ENCODE measurements at places on chromosomes 3 and 15. TPM values are rescaled to one million over a fixed set of nuclear protein-coding genes. Genes with fewer than 3 reads are reported as not detected.

Gene GOLGA8J
- not detected for total RNA-seq

Gene CPLX3
- total RNA-seq: not detected

DNA sequence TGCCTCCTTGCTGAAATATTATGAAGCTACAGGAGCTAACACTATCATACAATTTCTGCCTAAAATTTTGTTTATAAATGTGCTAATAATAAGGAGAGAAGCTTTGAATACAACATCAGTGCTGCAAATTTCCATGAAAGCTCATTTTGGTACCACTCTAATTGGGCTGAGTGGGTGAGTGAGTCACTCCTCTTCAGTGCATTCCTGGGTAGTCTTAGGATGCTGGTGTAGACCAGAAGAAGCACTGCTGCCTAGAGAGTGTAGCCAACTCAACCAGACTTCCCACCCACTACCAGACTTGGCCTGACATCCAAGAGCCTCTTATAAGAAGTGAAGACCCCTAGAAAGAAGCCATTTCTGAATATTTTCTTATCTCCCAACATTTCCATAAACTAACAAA, 32.5 kb upstream of the CCDC54 start:
- H3K36me3 ChIP-seq: no peaks in the 10 kb centered on the region
- H3K4me3 ChIP-seq: no peak overlapping the region
- H3K27ac ChIP-seq: no peak overlapping the region
- no peak for DNase-seq

DNA sequence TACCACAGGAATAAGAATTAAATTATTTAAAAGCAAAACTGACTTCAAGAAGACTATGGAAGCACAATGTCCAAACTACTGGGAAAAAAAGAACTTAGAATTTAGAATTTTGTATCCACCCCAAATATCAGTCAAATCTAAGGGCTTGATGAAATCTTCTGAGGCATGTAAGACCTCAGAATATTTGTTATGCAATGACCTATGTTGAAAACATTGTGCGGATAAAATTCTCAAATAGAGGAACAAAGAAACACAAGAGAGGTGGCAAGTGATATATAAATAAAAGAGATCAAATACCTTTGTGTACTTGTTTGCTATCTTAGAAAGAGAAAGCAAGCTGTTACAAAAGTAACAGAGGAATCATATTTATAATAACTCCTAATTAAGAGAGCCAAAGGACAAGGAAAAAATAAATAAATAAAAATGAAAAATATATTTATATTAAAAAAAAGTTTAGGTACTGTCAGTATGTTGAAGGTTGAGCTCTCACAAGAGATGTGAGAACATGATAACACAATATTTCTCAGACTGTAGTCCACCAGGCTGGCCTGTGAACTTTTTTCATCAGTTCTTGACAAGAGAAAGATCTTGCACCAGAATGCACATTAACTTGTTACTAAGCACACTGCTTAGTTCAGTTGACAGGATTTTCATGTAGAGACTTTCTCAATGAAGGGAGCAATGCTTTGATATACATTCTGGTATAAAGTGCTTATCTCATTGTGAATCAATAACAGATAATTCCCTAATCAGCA, 50.0 kb downstream of the CPA3 start:
- no peak for DNase-seq
- H3K4me3 ChIP-seq: no peak overlapping the region
- H3K27me3 ChIP-seq: no peaks in the 10 kb centered on the region
- no peaks in the 10 kb centered on the region for H3K4me1 ChIP-seq

DNA sequence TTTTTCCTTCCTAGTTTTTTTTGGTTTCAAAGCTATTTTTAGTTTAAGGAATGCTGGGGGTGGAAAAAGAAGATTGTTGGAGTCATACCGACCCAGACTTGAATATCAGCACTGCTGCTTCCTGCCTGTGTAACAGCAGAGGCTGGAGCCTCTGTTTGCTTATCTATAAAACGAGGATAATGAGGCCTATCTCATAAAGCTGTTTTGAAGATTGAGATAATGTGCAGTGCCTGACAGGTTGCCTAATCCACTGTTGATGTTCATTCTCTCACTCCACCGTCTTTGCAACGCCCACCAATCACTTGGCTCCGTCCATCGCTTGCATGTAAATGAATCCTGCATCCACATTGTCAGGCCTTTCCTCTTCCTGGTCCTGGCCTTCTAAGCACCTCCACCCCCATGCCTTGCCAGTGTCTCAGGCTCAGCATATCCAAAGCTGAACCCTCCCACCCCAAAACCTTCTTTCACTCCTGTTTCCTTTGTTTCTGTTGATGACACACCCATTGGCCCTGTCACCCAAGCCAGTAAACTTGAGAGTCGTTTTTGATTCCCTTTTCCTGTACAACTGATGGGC, 94.9 kb downstream of the MEX3B start:
- no peaks in the 10 kb centered on the region for H3K36me3 ChIP-seq
- H3K4me3 ChIP-seq: no peak overlapping the region
- no peaks in the 10 kb centered on the region for H3K27me3 ChIP-seq
- peaks cover 11% of the 10 kb centered on the region for H3K4me1 ChIP-seq

- H3K27me3 ChIP-seq: no peaks in the 10 kb centered on the region
- no peak for DNase-seq
- peaks cover 2% of the 10 kb centered on the region for H3K4me1 ChIP-seq
- H3K36me3 ChIP-seq: no peaks in the 10 kb centered on the region
- H3K4me3 ChIP-seq: no peak overlapping the region
Measured at GRCh38 chr3:170107941-170108340, 70.1 kb downstream of the GPR160 start.

- H3K27ac ChIP-seq: peak overlapping the region; percentile 66
- H3K27me3 ChIP-seq: no peaks in the 10 kb centered on the region
- no peaks in the 10 kb centered on the region for H3K36me3 ChIP-seq
- no peak for DNase-seq
Measured at GRCh38 chr15:81313686-81314085, 10.3 kb downstream of the STARD5 start.

DNA sequence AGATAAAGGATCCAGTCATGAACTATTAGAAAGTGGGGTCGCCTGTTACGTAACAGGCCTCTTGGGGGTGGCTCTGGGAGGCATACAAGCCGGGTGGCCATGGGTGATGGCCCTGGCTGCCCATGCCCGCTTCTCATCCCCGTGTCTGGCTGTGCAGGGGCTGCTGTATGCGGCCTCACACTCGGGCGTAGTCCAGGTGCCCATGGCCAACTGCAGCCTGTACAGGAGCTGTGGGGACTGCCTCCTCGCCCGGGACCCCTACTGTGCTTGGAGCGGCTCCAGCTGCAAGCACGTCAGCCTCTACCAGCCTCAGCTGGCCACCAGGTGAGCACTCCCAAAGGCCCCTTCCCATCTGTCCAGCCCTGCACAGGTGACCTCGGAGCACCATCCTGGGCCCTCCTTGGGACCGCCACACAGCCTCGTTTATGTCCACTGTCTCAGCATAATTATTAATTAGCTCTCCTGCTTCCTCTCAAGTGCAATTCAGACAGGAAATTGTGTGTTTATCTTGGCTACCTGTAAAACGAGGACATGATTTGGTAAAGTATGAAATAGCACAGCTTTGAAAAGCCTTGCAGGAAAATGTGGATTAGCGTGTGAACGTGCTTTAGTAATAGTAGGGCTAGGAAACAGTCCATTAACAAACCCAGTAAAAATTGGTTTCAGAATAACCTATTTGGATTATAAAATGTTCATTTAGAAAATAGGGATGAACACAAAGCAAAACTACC, 8.1 kb downstream of the CIB1 start:
- H3K4me1 ChIP-seq: no peaks in the 10 kb centered on the region
- no peaks in the 10 kb centered on the region for H3K36me3 ChIP-seq
- no peak overlapping the region for H3K4me3 ChIP-seq
- no peak for DNase-seq

GRCh38 chr3:170765419-170766078, 104.4 kb downstream of the RPL22L1 start:
- no peak overlapping the region for H3K27ac ChIP-seq
- no peak overlapping the region for H3K4me3 ChIP-seq
- no peaks in the 10 kb centered on the region for H3K36me3 ChIP-seq

DNA sequence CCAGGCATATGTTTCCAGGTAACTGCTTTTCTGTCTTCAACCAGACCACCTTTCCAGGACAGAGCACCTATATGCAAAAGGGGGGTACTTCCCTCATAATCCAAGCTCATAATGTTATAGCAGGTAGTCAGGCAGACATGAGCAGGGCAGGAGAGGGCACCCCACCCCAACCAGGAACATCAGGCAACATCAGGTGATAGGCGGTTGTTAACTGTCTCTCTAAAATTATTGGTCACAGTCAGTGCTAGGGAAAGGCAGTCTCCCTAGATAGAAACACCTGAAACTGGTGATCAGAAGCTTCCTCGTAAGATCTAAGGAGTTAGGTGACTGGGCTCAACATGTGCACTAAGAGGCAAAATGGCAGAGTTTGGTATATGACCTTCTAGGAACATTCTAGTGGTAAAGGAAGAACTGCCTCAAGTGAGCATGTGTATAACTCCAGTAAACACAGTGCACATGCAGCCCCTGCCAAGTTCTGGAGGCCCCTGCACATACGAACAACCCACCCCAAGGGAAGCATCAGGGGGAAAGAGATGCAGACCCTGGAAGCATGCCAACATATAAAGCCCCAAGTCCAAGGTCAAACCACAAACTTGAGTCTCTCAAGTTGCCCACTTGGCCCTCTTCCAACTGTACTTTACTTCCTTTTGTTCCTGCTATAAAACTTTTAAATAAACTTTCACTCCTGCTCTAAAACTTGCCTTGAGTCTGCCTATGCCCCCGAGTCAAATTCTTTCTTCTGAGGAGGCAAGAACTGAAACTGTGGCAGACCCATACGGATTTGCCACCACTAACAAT, 270.9 kb downstream of the ULK4 start:
- no peak for DNase-seq
- H3K27me3 ChIP-seq: no peaks in the 10 kb centered on the region
- peaks cover 4% of the 10 kb centered on the region for H3K4me1 ChIP-seq
- H3K4me3 ChIP-seq: no peak overlapping the region
- H3K36me3 ChIP-seq: no peaks in the 10 kb centered on the region

DNA sequence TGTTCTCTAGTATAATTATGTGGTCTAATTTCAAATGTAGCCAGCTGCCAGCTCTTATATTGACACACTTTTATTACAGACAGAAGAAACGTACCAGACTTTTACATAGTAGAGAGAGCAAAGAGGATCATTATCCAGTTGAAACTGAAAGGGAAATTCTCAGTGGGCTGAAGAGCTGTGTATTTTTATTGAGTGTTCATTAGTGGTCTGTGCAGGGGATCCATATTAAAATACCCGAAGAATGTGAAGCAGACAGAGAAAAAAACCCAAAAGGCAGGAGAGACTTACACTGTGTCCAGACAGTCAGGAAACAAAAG, 41.3 kb downstream of the MYRIP start:
- H3K4me1 ChIP-seq: peaks cover 1% of the 10 kb centered on the region
- no peak overlapping the region for H3K4me3 ChIP-seq
- H3K27me3 ChIP-seq: no peaks in the 10 kb centered on the region
- no peaks in the 10 kb centered on the region for H3K36me3 ChIP-seq

DNA sequence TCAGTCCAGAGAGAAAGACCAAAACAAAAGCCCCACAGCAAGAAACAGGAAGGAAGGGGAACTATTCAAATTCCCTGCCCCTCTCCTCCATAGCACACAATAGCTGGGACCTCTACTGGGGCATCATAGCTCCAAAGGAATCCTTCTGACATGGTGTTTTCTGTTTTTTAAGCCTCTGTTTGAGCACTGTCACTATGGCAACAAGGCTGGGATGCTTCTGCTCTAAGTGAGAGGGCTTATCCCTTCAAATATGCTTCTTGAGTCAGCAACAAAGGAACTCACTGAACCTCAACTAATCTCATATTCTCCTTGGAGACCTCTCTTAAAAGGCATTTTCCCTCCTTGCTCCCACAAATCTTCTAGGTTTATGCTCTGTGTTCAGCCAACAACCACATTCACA, 40.5 kb downstream of the MYLK start:
- no peak overlapping the region for H3K4me3 ChIP-seq
- no peak for DNase-seq
- no peaks in the 10 kb centered on the region for H3K36me3 ChIP-seq
- no peaks in the 10 kb centered on the region for H3K4me1 ChIP-seq
- no peaks in the 10 kb centered on the region for H3K27me3 ChIP-seq

DNA sequence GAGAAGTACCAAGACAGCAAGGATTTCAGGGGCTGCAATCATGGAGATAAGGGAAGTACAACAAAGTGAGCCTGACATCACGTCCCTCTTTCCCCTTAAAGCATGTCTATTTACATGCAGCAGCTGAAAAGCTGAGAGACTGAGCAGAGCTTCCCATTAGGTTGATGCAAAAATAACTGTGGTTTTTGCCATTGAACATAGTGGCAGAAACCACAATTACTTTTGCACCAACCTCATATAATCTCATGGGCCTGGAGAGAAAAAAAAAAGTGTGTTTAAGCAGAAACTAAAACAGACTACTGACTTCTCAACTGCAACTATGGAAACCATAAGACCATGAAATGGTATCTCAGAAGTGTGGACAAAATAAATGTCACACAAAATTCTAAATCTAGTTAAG, 48.3 kb downstream of the CCDC12 start:
- no peak overlapping the region for H3K4me3 ChIP-seq
- H3K27me3 ChIP-seq: no peaks in the 10 kb centered on the region
- DNase-seq: no peak
- no peak overlapping the region for H3K27ac ChIP-seq

- no peaks in the 10 kb centered on the region for H3K36me3 ChIP-seq
- DNase-seq: no peak
- no peaks in the 10 kb centered on the region for H3K27me3 ChIP-seq
- H3K4me1 ChIP-seq: peaks cover 1% of the 10 kb centered on the region
Measured at GRCh38 chr15:92929002-92929401, 28.9 kb downstream of the CHD2 start.

DNA sequence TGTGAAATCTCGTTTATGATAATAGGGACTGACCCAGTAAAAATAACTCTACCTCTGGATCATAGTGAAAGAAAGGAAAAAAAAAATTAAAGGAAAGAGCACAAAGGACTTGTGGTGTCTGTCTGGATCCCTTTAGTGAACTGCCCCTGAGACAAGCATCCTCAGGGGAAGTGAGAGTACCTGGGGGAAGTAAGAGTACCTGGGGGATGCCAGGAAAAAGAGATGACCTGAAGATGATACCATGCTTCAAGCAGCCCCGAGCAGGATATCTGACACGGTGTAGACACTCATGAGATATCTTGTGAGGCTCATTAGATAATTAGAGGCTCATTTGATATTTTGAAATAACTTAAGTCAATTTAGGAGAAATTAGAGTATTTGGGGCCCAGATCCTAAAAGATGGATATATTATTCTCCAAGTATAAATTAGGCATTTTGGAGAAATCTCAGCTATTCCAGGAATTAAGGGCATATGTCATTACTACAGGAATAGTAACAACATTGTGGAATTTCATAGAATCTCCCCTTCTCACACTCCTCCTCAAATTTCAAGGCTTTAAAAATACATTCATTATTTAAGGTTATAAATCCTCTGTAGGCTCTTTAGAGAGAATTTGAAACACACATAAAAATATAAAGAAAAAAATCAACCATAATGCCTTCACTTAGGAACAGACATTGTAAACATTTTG, 36.3 kb upstream of the PSMD6 start:
- H3K4me3 ChIP-seq: no peak overlapping the region
- no peak overlapping the region for H3K27ac ChIP-seq
- no peaks in the 10 kb centered on the region for H3K27me3 ChIP-seq
- H3K36me3 ChIP-seq: no peaks in the 10 kb centered on the region
- DNase-seq: no peak
- no peaks in the 10 kb centered on the region for H3K4me1 ChIP-seq
